ENCODE measurements at places on chromosomes 11 and 22.

DNA sequence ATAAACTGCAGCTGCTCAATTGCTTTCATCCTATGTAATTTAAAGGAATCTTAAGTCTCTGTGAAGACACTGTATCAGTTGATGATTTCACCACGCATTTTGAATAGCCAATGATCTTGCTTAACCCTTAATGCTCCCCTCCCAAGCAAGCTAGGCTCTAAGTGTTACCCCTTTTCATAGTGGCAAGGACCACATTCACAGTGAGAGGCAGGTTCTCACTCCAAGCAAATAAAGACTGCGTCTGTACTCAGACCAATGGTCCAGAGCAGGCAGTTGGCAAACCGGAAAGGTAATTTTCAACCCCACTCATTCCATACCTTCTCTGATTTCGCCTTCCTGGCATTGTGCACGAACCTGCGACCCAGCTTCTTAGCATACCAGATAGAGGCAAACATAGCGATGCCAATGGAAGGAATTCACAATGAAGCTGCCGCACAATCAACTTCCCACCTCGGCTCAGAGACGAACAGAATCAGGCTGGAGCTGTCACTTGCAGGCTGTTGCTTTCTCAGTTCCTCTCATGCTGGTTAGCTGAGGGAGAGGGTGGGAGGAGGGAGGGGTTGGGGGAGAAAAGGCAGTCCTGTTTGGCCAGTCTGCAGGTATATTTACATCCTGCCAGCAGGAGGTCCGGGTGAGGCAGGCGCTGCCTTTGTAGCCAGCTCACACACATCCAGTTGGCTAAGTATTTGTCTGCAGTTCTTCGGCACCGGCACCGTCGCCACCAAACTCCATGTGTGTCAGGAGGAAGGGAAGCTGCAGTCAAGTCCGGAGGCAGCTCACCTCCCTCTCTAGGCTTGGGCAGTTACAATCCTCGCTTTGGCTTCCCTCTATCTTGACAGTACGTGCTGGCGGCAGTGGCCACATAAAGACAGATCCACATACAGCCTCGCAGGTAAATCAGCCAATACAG, 1151.2 kb upstream of the CCDC90B start:
- DNase-seq, result no peak

- DNase-seq, result no peak
Measured at GRCh38 chr22:21598302-21598701, 30.8 kb downstream of the UBE2L3 start.

DNA sequence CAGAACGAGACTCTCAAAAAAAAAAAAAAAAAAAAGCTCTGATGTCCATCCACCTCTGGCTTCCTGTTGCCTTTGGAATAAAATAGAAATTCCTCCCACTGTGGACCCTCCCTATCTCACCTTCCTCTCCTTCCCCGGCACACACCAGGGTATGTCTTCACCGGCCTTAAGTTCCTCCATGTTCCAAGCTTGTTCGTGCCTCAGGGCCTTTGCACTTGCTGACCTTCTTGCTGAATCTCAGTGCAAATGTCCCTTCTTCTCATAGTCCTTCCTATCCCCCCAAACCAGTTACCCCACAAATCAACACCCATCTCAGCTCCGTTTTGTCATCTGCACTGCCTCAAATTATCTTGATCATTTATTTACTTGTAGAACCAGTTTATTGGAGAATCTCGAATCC, 20.6 kb downstream of the IFT27 start:
- no peak for DNase-seq

DNA sequence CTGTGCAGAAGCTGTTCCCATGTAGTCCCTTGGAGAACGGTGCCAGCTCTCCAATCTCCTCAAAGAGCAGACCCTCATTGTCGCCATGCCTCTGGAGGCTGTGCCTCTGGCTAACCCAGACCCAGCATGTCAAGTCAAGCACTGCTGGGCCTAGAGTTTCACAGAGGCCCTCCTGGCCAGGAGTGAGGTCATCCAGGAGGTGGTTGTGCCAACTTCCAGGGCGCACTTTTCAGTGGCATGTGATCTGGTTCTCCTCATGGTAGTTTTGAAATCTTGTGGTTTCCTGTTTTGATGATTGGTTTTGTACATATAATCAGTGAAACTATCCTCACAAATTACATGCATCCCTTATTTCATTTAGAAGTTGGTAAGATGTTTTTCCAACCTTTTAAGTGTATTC, 78.9 kb downstream of the PPFIBP2 start:
- DNase-seq, result peak; percentile 62

GRCh38 chr11:126808836-126809235, 191.7 kb downstream of the KIRREL3 start:
- no peak for DNase-seq

GRCh38 chr11:73538381-73538872, 59.5 kb downstream of the FAM168A start:
- DNase-seq, result peak; percentile 72

DNA sequence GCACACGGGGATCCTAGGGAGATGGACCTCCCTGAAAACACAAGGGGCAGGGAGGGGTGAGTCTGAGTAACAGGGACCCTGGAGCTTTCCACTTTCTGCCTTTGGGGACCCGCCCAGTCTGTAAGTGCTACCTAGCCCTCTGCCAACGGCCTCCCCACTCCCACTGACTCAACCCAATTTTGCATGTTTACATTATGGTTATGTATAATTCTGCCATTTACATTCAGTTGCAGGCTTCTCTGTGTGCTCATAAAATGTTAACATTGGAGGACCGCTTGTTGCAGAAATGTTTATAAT, 105.8 kb downstream of the DSCAML1 start:
- DNase-seq, result no peak

GRCh38 chr11:130580891-130581492, 132.5 kb downstream of the ADAMTS15 start:
- no peak for DNase-seq

GRCh38 chr11:46127150-46127638, 5.9 kb upstream of the PHF21A start:
- DNase-seq, result peak; percentile 96

GRCh38 chr11:31805629-31806185, 5.4 kb downstream of the PAX6 start:
- no peak for DNase-seq

GRCh38 chr11:43983221-43983810, 40.9 kb downstream of the C11orf96 start:
- DNase-seq, result no peak

DNA sequence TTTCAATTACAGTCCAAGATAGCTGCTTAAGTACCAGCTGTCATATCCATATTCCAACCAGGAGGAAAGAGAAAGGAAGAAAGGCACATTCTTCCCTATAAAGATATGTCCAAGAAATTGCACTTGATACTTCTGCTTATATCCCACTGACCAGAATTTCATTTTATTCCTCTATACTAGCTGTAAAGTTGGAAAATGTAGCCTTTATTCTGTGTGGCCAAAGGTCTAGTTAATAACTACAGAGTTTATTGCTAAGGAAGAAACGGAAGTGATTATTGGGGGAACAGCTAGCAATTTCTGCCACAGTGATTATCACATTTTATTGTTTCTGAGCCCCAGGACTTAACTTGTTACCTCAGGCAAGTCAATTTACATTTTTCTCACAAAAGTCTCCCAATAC, 213.8 kb downstream of the TTC28 start:
- no peak for DNase-seq

- no peak for DNase-seq
Measured at GRCh38 chr11:131198161-131199014, 172.0 kb upstream of the NTM start.

- no peak for DNase-seq
Measured at GRCh38 chr22:41132550-41132949, 40.2 kb downstream of the EP300 start.

DNA sequence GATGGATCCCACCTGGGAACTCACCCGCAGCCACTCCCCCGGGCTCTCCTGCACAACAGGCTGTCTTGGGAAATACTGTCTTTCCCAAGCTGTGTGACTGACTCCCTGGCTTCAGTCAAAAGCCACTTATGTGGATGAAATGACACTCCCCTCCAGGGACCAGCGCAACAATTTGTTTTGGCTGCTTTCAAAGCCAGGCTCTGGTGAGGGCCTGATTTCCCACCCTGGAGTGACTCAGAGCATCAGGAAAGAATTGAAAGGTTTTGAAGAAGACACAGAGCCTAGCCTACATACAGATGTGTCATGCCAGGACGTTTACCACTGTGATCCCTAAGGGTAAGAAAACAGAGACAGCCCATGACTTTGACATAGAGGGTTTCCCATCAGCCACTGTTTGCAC, 550.5 kb downstream of the MIAT start:
- no peak for DNase-seq

DNA sequence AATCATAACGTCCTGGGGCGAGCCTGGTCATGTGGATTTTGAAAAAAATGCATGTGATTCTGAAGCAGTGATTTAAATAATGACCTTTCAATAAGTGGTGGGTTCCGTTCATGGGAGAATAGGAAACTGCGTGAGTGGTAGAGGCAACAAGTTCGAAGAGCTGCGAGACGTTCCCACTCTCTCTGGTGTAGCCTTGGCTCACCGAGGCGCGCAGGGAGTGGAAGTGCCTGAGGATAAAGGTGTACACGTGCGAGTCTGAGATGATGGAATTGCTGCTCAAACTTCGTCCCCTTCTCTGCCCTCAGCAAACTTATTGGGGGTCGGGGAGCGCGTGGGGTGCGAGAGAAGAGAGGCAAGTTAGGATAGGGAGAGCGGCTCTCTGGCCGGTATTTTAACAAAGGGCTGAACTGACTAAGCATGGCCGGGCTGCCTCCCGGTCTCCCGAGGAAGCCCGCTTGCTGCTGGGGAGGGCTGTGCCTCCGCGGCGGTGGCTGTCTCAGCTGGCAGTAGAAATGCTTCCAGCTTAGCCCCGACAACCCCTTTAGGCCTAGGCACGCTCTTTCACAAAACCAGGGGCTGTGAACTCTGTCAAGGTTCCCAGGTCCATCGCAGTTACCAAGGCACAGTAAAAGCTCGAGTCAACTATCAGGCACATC, 875 bp upstream of the STT3A start:
- no peak for DNase-seq

- DNase-seq, result no peak
Measured at GRCh38 chr11:18757811-18758210, 31.8 kb upstream of the IGSF22 start.

All from hematopoietic multipotent progenitor cell treated with erythropoietin and hydrocortisone succinate and interleukin-3 and kit ligand, for 4 days (in vitro differentiated cells).